Inflammatory macrophage (primary cell): ENCODE measurements at places on chromosomes 7 and 10.
A peak's percentile ranks its signal among the peaks of the same experiment; 100 is the strongest.

- no peak for DNase-seq
These were observed 546.9 kb upstream of the GHITM start for GRCh38 chr10:83592337-83592935.

- DNase-seq: peak; percentile 15
These were observed 59.7 kb downstream of the IGF2BP3 start for GRCh38 chr7:23410446-23411183.

DNA sequence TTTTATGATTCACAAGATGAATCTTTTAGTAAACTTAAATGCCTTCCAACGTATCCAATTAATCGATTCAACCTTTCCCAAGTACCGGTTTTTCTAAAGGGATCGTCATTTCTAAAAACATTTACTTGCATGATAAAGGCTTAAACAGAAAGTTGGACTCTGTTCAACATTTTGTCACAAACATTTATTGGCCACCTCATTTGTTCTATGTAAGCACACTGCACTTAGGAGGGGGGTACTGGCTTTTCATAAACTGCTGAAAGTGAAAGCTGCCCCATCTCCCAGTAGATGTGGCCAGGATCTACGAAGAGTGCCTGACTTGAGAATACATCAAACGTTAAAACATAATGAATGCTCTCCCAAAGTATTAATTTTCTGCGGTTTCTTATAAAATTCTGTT is 37.3 kb upstream of the LAMB4 start:
- DNase-seq: no peak

- no peak for DNase-seq
These were observed 100.3 kb downstream of the ARL5B start for GRCh38 chr10:18759575-18759974.

DNA sequence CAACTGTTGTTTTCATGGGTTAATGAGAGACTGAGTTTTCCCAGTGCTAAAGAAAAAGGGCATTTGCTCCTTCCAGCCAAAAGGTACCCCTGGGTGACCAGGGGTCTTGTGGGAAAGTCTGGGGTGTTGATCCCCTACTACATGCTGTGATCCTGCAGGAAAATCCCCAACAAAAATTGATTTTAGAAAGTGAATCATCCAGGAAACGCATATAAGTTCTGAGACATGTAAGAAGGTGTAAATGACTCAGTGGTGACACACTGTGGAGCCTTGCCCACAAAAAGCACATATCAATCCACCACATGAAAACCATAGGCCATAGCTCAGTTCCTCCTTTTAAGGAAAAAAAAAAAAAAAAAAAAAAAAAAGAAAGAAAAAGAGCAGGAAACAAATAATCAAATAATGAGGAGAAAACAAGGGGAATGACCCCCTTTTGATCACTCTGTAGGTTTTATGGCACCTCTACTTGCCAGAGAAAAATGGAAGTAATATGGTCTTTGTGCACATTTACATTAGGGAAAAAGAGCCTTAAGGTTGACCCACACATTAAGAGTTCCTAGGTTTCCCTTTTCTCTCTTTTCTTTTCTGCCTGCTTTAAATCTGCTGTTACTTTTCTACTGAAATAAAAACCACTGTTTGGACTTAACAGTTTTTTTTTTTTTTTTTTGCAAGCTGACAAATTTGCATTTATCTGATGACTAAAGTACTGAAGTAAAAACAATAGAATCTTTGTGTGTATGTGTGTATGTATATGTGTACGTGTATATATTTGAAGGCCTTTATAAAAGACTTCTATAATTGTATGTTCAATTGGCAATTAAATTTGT is 386.0 kb downstream of the KIF20B start:
- no peak for DNase-seq

- no peak for DNase-seq
These were observed 80.7 kb downstream of the TCERG1L start for GRCh38 chr10:131230641-131231322.

DNA sequence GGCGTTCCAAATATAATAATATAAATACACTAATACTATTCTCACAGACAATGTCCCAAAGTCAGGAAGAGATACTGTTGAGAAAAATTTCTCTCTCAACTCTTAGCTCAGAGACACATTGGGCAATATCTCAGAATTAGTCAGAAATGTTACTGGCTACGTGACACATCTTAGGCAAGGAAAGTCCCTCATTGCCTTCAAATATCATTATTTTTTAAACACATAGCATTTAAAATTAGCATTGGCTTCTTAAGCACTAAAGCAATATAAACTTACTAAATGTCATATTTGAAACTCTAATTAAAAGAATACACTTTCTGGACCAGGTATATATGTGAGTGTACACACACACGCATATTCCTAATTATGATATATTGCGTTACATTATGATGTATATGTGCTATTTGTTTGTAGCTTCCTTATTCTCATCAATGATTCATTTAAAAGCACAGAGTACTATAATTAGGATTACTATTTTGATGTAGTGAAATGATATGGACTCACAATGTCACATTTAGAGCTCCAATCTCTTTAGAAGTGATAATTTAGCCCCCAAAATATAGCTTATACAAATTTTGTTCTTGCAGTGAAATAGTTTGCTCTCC is 255.8 kb downstream of the TWIST1 start:
- DNase-seq: peak; percentile 63

DNA sequence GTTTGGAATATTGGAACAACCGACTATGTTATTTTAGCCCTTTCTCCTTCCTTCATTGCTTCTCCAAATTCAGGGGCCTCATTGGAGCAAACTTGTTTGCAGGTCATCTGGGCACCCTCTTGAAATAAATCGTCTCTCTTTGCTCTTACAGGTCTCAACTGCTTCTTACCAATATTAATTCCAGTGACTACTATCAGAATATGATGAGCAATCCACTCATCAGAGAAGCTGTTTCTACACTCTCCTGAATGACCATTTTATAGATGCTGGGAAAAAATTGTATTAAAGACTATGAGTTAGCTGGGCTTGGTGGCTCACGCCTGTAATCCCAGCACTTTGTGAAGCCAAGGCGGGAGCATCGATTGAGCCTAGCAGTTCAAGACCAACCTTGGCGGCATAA is 12.5 kb upstream of the HNRNPF start:
- no peak for DNase-seq

GRCh38 chr7:26428571-26428970 is 136.9 kb downstream of the SNX10 start:
- no peak for DNase-seq

- peak; percentile 83 for DNase-seq
These were observed 156.7 kb upstream of the BET1 start for GRCh38 chr7:94160719-94161435.

DNA sequence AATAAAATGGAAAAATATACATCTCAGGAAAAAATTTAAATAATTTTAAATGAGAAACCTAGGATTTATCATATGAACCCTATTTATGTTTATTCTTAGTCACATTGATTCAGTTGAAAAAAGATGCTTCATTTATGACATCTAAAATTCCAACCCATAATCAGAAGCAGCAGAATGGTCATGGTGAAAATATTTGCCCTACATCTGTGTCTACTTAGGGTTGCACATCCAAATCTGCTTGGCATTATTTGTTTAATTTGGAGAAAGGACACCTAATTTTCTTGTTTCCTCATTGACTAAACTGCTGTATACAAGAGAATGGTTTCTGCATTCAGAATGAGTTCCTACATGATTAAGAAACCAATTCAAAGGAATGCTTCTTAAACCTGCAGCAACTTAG is 72.9 kb upstream of the SKAP2 start:
- DNase-seq: no peak

DNA sequence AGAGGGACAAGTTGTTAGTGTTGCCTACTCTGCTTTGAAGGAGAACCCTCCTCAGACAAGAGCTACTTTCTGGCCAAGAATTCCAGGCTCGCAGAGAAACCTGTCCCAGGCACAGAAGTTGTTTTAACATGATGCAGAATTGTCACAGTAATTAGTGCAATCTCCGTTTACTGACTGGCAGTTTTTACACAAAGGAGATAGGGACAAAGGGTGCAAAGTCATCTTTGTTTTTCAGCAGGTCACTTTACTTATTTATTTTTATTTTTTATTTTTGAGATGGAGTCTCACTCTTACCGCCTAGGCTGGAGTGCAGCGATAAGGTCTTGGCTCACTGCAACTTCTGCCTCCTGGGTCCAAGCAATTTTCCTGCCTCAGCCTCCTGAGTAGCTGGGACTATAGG is 12.3 kb downstream of the TCF7L2 start:
- no peak for DNase-seq

DNA sequence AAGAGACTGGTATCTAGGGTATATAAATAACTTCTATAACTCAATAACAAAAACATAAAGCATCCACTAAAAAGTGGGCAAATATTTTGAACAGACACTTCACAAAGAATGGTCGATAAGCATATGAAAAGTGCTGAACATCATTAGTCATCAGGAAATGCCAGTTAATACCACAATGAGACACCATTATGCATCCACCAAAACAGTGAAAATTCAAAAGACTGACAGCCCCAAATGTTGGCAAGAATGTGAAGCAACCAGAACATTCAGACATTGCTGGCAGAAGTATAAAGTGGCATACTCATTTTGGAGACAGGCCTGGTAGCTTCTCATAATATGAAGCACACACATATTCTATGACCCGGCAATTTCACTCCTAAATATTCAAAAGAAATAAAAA is 26.5 kb upstream of the GSAP start:
- no peak for DNase-seq

DNA sequence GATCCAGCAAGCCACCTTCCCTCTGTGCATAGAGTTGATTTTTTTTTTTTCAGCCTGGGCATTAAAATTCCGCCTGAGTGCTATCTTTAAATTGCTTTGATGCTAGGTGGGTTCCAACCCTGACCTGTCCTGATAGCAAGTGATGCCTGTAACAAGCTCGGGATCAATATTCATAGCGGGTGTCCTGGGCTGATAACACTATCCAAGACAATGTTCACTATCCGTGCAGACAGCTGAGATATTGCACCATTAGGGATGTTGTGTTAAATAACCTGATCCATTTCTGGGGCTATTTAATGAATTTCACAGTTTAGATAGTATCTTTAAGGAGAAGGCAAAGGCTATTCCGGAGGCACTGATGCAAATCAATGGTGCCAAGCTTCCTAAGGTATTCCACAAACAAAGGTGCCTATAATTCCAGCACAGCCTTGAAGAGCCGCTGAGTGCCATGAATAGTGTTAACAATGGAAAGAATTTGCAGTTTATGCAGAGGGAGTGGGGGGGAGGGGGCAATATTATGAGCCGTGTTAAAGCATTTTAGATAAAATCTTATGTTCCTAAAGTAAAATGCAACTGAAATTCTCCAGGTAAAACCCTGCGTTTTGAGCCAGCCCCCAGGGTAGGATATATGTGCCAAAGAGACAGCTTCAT is 4.2 kb upstream of the NKX1-2 start:
- no peak for DNase-seq
